ENCODE measurements at places on chromosomes 12 and 14. TPM values are rescaled to one million over a fixed set of nuclear protein-coding genes. Genes with fewer than 3 reads are reported as not detected.

The LYZ gene
- total RNA-seq = 15.2 TPM

The JDP2 gene
- total RNA-seq = 66.5 TPM

The SLC38A4 gene
- not detected for total RNA-seq

The GNG2 gene
- 12.8 TPM for total RNA-seq

The ASPG gene
- 3.7 TPM for total RNA-seq

The FSCB gene
- not detected for total RNA-seq
